ENCODE measurements at places on chromosomes 12 and 14.
A peak's percentile ranks its signal among the peaks of the same experiment; 100 is the strongest.

DNA sequence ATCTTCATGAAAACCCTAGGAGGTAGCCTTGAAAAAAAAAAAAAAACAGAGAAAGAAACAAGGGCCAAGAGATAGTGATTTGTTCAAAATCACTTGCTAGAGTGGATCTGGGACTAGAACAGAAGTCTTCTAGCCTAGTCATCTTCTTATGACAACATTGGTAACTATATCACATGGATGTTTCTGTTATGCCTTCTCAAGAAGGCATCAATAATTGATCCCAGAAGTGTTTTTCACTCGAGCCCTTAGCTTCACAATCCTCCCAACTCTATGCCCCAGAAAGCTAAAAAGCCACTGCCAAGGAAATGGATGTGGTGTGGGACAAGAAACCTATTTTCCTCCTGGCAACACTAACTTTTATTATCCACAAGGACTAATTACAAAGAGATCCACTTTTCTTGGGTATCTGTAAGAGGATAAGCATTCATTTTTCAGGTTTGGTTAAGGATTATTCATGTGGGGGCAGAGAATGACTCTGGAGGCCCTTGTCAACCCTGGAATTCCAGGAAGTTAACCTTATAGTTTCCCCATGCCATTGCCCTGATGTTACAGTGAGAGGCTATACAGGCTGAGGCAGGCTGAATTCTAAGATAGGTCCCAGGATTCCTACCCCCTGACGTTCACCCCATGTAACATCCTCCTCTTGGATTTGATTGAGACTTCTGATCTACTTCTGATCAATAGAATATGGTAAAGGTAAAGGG is 67.7 kb upstream of the CPM start:
- DNase-seq, result no peak

- no peak for DNase-seq
Observed at GRCh38 chr12:49231878-49232655, 32.8 kb upstream of the TUBA1C start.

DNA sequence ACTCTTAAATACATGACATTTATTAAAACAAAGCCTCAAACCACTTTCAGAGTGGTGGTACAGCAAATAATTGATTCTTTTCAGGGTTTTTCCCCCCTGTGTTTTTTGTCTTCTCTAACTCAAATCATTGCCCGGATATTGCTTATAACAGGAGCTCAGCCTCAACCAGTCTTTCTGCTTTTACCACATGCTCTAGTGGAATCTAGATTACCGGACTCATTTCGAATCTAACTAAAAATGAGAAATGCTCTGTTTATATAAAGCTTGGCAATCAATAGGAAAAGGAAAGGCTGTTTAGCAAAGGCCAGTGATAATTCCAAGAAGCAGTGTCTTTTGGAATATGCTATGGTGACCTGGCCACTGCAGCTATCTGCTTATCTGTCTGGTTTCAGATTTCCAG is 161.5 kb downstream of the ETV6 start:
- no peak for DNase-seq

- DNase-seq, result no peak
Observed at GRCh38 chr14:68730811-68731425, 61.9 kb downstream of the ZFP36L1 start.

DNA sequence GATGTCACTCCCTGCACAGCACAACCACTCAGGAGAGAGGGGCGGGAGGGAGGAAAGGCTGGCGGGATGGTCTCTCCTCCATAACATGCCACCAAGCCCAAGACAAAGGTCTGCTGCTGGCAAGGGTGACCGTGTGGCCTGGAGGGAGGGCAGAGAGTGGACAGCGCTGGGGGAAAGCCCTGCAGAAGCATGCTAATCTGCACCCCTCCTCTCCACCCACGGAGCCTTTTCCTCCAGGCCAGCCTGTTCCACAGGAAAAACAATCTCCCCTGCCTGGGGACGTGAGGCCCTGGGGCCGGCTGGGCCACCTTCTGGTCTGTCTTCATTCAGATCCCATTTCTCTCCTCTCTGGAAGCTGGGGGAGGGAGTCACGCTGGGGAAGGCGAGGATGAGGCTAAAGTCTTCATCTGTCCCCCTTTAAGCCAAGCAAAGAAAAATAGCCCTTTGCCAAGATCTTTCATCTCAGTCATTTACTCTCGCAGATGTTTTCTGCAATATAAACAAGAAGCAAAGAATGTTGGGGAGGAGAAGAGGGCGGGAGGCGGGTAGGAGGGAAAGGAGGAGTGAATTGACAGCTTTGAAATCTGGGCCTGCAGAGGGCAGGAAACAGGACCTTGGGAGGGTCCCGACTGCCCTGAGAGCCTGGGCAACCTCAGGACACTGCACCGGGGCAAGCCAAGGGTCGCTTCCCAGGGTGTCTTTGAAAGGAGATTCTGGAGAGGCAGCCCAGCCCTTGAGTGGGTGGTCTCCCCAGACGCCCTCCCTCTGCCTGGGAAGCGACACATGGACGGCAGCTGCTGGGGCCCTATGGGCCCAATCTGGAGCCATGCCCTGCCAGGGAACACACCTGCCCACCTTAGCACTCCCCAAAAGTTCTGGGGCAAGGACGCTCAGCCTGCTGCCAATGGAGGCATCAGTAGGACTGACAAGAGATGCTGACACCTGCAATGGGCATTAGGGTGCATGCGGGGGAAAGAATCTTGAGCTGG is 133.6 kb downstream of the ZFP36L1 start:
- DNase-seq, result no peak

- no peak for DNase-seq
Observed at GRCh38 chr12:9363145-9363544, 154.9 kb upstream of the PZP start.

GRCh38 chr12:53344824-53345485 is 8.8 kb upstream of the SP7 start:
- peak; percentile 39 for DNase-seq

Measured in stimulated activated CD8-positive, alpha-beta memory T cell treated with anti-CD3 and anti-CD28 coated beads, Interleukin-15, amount 100 ng/mL, for 1 hour (primary cell).